Renal pelvis (tissue), 12 donors: ENCODE measurements at places on chromosomes 7 and 10. TPM values are rescaled to one million over a fixed set of nuclear protein-coding genes. Genes with fewer than 3 reads are reported as not detected.

The ZNF804B gene
- polyA plus RNA-seq: 0.17 TPM

The SPDYE5 gene
- polyA plus RNA-seq: 1.4 TPM

The NEURL1 gene
- polyA plus RNA-seq: 1.9 TPM

The GIGYF1 gene
- polyA plus RNA-seq: 63.6 TPM

The GSTO1 gene
- polyA plus RNA-seq: 81.9 TPM

The GNAT3 gene
- not detected for polyA plus RNA-seq

The ZFAND4 gene
- 14.3 TPM for polyA plus RNA-seq

The CDC14C gene
- not detected for polyA plus RNA-seq

The DKK1 gene
- polyA plus RNA-seq: 34.8 TPM

The AKR1D1 gene
- 0.13 TPM for polyA plus RNA-seq

The NPC1L1 gene
- polyA plus RNA-seq: 4.3 TPM

The BTBD16 gene
- polyA plus RNA-seq: 0.96 TPM

The CHRM2 gene
- polyA plus RNA-seq: 2.9 TPM

The MYL10 gene
- 0.36 TPM for polyA plus RNA-seq

The ARHGAP22 gene
- polyA plus RNA-seq: 1.7 TPM

The LARP4B gene
- polyA plus RNA-seq: 52.6 TPM

The ASAH2 gene
- polyA plus RNA-seq: 2.3 TPM

The CRTAC1 gene
- polyA plus RNA-seq: 30.6 TPM

The NRAP gene
- 0.04 TPM for polyA plus RNA-seq

The FRAT2 gene
- polyA plus RNA-seq: 14.0 TPM

The CCDC3 gene
- polyA plus RNA-seq: 9.9 TPM

The PGAM2 gene
- polyA plus RNA-seq: 1.2 TPM

The RET gene
- 24.3 TPM for polyA plus RNA-seq

The RP9 gene
- 32.7 TPM for polyA plus RNA-seq

The AGFG2 gene
- 12.8 TPM for polyA plus RNA-seq

The SCART1 gene
- polyA plus RNA-seq: 3.5 TPM

The ADAMTS14 gene
- 2.5 TPM for polyA plus RNA-seq
